ENCODE measurements at places on chromosomes 6 and 20.

- no peaks in the 10 kb centered on the region for H3K27me3 ChIP-seq
- H3K27ac ChIP-seq = no peak overlapping the region
- H3K4me3 ChIP-seq = no peak overlapping the region
- no peaks in the 10 kb centered on the region for H3K4me1 ChIP-seq
- DNase-seq = no peak
These were observed 22.9 kb downstream of the GJA10 start for GRCh38 chr6:89917216-89917615.

DNA sequence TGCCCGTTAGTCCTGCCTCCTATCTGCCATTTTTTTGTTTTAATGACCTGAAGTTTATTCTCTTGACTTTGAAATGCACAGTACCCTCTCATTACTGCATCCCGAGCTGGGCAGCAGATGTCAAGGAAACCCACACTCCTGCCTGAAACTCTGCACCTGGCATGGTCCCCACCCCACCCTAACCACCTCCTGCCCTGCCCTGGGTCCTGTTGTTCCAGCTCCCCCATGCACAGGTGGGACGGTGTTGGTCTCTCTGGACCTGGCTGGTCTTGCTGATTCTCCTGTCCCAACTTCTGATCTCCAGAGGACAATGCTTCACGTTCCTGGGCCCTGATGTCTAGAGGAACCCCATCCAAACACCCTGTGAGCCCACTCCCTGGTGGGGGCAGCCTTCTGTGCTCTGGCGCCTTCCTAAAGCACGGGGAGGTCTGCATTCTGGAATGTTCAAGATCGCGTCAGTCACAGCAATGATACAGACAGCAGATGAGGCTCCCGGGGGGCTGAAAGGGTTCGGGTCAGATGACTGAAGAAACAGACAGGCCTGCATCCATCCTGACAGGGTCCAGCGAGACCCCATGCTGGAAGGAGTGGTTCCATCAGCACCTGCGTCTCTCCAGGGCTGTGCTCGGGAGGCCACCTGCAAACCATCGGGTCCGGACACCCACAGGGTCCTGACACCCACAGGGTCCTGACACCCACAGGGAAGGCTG, 73.6 kb downstream of the ERMARD start:
- H3K36me3 ChIP-seq = no peaks in the 10 kb centered on the region
- no peak for DNase-seq
- no peaks in the 10 kb centered on the region for H3K4me1 ChIP-seq

- no peak for DNase-seq
- H3K27ac ChIP-seq = no peak overlapping the region
- H3K4me1 ChIP-seq = no peaks in the 10 kb centered on the region
- H3K27me3 ChIP-seq = no peaks in the 10 kb centered on the region
These were observed 29.5 kb upstream of the SPDEF start for GRCh38 chr6:34585512-34586061.

DNA sequence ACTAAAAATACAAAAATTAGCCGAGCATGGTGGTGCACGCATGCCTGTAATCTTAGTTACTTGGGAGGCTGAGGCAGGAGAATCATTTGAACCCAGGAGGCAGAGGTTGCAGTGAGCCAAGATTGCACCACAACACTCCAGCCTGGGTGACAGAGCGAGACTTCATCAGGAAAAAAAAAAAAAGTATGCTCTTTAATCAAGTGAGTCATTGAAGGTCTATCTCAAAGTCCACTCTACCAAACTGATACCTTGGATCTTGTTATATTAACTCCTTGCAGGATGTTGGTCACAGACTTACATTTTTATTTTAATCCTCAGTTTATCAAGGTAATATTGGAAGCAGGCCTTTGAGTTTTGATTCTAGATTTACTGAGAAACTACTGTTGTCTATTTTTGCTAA, 348.7 kb downstream of the COL12A1 start:
- DNase-seq = no peak
- no peak overlapping the region for H3K27ac ChIP-seq
- H3K4me1 ChIP-seq = no peaks in the 10 kb centered on the region
- H3K27me3 ChIP-seq = no peaks in the 10 kb centered on the region

DNA sequence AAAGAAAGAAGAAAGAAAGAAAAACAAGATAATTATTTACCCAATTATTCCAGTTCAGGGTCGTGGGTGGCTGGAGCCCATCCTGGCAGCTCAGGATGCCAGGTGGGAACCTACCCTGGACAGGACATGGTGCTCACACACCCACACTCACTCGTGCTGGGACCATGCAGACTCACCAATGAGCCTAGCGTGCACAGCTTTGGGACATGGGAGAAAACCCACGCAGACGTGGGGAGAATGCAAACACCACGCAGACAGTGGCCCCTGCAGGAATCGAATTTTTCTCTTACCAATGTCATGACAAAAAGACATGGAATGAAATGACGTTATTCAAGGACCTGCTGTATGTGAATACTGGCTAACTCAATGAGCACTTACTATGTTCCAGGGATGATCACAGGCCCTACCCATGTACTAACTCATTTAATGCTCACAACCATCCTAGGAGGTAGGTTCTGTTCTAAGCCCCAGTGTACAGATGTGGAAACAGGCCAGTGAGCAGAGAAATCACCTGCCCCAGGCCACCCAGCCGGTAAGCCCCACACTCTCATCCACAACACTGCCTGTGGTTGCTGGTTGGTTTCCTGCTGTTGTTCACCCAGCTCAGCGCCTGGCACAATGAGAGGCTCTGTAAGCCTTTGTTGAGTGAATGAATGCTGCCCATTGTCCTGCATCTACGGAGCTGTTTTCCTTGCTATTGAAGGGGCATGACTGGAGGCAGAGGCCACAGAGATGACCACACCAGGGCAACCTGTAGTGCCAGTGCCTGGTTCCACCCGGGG, 6.8 kb upstream of the PI16 start:
- H3K27me3 ChIP-seq = no peaks in the 10 kb centered on the region
- no peak overlapping the region for H3K27ac ChIP-seq
- no peaks in the 10 kb centered on the region for H3K36me3 ChIP-seq
- DNase-seq = peak; percentile 18
- H3K4me1 ChIP-seq = no peaks in the 10 kb centered on the region

DNA sequence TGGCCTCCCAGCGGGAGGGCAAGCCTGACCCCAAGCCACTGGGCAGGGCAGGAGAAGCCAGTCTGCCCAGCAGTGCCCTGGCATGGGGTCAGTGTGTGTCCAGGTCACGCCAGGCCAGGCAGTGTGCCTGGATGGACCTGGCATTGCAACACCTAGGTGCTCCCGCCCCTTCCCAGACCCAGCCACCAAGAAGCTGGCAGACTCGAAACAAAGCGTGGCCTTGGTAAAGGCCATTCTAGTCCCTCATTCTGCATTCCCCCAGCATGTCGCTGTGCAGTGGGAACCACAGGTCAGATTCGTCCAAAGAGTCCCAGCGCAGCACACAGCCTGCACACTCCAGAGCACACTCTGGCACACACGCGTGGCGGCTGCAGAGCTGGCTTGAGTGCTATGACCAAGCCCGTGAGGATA, 19.3 kb upstream of the APMAP start:
- H3K27ac ChIP-seq = no peak overlapping the region
- H3K36me3 ChIP-seq = peaks cover 83% of the 10 kb centered on the region
- DNase-seq = no peak
- H3K4me1 ChIP-seq = no peaks in the 10 kb centered on the region
- H3K27me3 ChIP-seq = no peaks in the 10 kb centered on the region
- no peak overlapping the region for H3K4me3 ChIP-seq

Data from upper lobe of left lung (tissue), 6 donors.